Left colon (tissue), 2 donors: ENCODE measurements at places on chromosomes 6 and 20.

DNA sequence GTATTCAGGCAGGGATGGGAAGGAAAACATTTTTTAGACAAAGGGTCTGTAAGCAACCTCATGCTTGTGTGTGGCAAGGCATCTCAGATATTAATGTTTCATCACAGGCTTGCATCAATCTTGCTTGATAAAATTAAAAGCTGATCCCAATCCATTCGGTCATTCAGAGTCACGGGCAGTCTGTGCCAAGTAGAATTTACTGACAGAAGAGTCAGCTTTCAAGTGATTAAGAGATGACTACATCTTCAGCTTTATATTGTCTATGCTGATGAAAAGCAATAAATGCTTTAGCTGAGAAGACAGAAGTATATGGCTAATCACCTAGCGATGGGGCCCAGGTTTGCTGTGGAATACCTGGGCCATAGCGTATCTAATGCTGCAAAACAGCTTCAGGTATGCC, 3.5 kb downstream of the PLEKHG1 start:
- DNase-seq: no peak

- DNase-seq: no peak
Measured at GRCh38 chr20:11966186-11966585, 48.5 kb downstream of the BTBD3 start.

GRCh38 chr6:29845405-29846006, 17.9 kb downstream of the HLA-G start:
- peak; percentile 59 for DNase-seq

DNA sequence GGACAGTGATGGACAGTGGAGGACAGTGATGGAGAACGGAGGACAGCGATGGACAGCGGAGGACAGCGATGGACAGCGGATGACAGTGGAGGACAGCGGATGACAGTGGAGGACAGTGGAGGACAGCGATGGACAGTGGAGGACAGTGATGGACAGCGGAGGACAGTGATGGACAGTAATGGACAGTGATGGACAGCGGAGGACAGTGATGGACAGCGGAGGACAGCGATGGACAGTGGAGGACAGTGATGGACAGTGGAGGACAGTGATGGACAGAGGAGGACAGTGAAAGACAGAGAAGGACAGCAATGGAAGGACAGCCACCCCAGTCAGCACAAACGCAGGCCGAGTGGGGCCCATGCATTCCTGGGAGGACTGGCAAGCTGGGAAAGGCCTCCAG, 3.4 kb upstream of the NKAIN4 start:
- DNase-seq: no peak

DNA sequence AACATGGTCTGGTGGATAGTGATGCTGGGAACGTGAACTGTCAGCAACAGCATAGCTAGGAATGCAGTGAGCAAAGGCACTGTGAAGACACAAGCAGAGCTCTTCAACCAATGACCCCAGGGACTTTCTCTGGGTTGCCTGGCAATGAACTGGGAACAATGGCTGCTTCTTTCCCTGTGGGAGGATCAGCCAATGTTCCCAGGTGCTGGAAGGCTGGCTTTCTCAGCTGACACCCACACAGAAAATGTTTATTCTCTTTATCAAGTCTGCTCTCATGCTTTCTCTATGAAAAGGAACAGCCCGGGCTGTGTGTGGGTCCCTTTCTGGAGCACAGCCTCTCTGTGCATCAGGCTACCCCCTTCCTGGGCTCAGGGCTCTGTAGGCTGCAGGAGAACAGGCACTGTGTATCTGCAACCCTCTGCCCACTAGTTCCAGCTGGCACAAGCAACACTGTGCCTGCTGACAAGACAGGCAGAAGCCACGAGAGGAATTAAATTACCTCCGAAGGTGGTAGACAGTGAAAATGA, 54.2 kb downstream of the HFE start:
- no peak for DNase-seq

DNA sequence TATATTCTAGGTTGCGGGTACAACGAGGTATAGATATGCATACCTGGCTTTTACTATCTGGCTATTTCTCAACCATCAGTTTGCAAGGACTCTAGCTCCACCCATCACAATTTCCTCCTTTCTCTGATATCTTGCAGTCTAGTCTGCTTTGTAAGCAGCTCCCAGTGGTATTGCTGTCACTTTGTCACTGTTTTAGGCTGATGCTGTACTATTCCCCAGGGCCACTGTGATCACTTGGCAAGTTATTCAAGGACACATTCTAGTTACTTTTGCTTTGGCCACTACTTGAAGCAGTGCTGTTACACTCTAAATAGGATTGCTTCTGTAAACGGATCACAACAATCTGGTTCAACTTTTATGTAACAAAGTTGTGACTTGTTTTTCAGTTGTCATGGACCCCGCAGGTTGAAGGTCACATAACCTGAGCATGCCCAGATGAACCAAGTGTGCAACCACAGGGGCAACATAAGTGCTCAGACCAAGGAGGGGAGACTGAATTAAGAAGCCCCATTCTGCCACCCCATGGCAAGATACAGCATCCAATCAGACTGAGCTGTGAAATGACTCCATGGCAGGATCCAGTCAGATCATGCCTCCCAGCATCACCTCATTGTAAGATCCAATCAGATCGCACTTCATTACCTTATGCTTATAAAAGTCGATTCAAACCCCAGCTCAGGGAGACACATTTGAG, 588.4 kb upstream of the CITED2 start:
- no peak for DNase-seq

DNA sequence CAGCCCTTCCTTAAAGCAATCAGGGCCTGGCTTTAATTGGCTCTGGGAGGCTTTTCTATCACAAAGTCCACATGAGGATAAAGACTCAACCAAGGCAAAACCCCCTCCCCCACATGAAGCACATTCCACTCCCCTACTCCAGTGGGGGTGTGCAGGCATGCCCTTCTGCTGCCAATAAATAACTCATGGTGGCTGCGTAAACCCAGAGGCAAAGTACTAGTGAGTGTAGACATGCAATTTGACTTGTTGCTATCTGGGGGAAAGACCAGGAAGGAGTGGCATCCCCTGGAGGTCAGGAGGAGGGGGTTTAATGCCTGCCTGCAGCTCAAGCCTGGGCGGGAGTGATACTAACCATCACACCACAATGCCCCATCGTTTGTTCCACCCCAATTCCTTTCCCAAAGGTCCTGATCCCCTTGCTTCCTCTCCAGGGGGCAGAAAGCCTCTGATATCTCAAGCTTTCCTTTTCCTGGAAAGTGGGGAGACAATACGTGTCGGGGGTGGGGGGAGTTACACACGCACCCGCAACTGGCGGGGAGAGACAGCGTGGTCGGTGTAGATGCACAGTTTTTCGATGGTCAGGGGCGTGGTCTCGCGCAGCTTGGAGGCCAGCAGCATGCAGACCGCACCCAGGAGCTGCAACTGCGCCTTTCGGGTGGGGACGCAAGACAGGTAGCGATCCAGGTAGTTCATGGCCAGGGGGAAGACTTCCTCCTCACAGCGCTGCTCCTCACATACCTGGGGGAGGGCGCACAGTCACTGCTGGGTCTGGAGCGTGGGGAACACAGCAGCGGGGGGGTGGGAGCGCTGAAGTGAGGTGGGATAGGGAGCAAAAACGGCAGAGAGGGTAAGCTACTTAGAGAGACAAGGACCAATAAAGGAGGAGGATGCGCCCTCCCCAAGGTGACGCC, 1.5 kb downstream of the CCND3 start:
- DNase-seq: peak; percentile 83

- no peak for DNase-seq
Measured at GRCh38 chr6:44235269-44235668, 11.6 kb upstream of the HSP90AB1 start.

DNA sequence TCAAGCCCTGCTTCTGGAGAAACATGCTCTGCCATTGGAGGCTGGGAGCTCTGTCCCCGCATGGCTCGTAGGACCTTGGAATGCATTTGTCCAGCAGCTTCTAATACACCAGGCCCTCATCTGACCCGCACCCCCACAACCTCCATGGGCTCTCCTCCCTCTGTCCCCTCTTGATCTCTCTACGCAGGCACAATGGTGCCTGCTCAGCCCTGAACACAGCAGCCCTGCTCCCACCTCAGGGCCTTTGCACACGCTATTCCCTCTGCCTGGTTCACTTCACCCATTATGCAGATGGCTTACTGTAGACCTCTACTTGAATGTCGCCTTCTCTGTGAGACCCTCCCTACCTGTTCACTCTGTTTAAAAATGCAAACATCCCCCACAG, 27.0 kb upstream of the PTGIS start:
- no peak for DNase-seq

DNA sequence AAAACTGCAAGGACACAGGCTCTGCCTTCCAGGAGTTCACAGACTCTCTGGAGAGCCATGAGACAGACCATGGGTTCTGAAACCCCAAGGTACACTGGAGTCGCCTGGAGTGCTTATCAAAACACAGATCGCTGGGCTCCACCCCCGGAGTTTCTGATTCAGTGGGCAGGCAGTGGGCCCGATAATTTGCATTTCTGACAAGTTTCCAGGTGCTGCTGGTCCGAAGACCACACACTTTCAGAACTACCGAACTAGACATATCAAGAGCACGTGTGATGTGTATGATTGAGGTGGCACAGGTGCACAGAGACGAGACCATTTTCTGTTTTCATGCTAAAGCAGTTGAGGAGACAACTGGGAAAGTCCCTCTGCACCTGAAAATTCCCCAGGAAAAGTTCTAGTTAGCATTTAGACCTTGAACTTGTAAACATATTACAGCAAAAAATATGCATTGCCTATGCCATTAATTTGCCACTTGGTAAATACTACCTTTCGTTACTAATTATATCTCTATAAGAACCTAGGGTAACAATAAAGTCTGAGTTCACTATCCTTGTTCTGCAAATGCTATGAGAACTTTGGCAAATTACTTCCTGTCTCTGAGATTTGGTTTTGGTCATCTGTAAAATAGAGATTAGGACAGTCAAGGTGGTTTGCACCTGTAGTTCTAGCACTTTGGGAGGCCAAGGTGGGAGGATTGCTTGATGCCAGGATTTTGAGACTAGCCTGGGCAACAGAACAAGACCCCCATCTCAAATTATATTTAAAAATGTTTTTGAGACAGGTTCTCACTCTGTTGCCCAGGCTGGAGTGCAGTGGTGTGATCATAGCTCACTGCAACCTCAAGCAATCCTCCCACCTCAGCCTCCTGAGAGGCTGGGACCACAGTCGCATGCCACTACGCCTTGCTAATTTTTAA, 14.3 kb upstream of the PIM1 start:
- DNase-seq: peak; percentile 57

GRCh38 chr6:43078691-43079090, 2.6 kb downstream of the PTK7 start:
- DNase-seq: no peak

DNA sequence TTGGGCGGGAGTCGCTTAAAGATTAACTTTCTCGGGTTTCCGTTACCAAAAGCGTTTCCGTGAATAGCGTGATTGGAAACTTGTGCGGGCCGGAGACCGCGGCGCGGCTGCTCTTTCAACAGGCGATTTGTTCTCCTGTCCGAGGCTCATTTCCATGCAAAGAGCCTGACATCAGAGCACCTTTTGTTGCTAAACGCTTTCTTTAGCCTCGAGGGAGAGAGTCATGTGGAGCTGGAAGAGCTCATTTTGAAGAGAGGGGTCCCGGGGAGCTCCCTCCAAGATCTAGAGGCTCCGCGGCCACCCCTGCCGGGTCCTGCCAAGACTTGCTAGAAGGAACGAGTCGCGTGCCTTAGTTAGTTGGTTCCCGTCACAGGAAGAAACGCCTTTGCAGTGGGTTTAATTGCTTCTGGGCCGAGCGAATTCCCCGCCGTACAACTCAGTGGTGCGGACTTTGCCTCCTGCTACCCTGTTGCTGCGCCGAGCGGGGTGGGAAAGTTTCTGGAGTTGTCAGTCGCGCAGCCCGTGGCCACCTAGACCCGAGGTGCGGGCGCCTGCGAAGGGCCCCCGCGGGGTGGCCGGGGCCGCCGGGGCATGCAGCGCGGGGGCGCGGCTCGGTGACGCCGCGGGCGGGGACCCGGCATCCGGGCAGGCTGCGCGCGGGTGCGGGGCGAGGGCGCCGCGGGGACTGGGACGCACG, at the start of gene SASH1:
Gene SASH1, plus strand, starts transcription at position 489 of the 697 bp plus-strand sequence. CDS start 230 bp downstream, outside the sequence.
- DNase-seq: peak; percentile 69

- peak; percentile 34 for DNase-seq
Measured at GRCh38 chr20:47205577-47206123, 150.8 kb downstream of the ZMYND8 start.

- DNase-seq: no peak
Measured at GRCh38 chr6:127077886-127078285, 40.6 kb upstream of the RSPO3 start.

DNA sequence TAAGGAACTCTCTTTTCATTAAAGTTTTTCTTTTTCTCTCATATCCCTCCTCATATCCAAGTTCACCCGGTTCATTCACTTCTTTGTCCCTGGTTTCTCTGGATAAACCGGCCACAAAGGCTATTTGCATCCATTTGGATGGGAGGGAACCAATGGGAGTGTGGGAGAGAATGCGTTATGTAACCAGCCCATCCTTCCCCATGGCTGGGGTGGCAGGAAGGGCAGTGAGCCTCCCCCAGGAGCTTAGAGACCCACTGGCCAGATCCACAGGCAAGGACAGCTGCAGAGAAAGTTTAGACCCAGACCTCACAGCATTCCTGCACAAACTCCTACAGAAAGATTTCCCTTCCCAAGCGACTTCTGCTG, 10.7 kb downstream of the CASS4 start:
- DNase-seq: no peak

DNA sequence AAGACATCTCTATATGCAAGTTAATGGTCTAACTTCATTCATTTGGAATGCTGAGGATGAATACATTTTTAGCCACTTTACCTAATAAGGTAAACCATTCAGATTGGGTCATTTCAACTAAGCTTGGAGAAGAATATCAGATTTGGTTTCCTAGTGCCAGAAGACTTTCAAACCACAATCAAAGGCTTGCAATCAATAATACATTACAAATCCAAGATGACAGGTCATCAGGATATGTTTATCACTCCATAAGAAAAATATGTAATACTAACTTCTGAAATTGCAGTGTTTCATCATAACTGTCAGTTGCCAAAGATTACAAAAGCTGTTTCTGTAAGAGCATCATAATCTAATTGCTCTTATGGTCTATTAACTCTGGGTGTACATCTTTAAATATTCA, 654.0 kb downstream of the COL12A1 start:
- no peak for DNase-seq

DNA sequence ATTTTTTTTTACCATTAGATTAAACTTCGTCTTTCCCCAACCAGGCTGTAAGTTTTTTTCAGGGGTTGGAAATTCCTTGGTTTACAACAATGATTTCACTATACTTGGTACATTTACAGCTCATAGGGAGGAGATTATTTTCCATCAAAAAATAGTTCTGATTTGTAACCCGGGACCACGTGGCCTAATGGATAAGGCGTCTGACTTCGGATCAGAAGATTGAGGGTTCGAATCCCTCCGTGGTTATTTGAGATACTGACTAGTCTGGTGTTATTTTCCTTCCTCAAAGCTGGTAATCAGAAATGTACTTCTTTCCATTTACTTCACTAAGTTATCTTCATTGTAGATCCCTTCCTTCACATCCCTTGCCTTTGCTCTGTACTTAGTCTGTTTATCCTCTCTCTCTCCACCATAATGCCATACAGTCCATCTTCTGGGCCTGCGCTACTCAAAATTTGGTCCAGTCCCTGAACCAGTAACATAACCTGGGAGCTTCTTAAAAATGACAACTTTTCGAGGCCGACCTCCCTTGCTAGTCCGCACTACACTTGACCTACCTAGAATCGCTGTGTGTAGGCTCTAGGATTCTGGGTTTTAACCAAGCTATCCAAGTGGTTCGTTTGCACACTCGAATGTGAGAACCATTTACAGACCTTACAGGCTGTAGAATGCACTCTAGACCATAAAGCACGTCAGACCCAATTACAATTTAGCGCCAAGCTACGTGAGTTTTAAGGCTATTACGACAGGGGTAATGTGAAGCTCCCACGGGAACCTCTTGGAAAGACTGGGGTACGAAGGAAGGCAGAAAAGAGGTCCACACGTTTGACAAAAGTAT, 42.1 kb upstream of the BTN3A2 start:
- peak; percentile 46 for DNase-seq
